Epithelial cell of umbilical artery (primary cell): ENCODE measurements at places on chromosomes 3 and 15. TPM values are rescaled to one million over a fixed set of nuclear protein-coding genes. Genes with fewer than 3 reads are reported as not detected.

The ZMYND10 gene
- total RNA-seq: 0.15 and 0.32 TPM in 2 replicates

The GATM gene
- 0.32 and 1.4 TPM in 2 replicates for total RNA-seq

The IQCF5 gene
- not detected in 2 replicates for total RNA-seq

The MUSTN1 gene
- total RNA-seq: not detected in 2 replicates

The WDR49 gene
- total RNA-seq: 0.15 and 0.32 TPM in 2 replicates

The CLDN18 gene
- total RNA-seq: not detected in 2 replicates

The DPH6 gene
- total RNA-seq: 7.1 and 10.3 TPM in 2 replicates

The TRH gene
- total RNA-seq: not detected in 2 replicates

The ADAMTS17 gene
- 0.15 TPM in 1 of 2 replicates, not detected in the other for total RNA-seq

The PLS1 gene
- total RNA-seq: 3.2 and 4.4 TPM in 2 replicates

The C3orf49 gene
- total RNA-seq: not detected in 2 replicates

The C3orf62 gene
- 0.65 and 1.4 TPM in 2 replicates for total RNA-seq

The WDR93 gene
- total RNA-seq: not detected in 2 replicates

The MAP1A gene
- 0.65 and 1.5 TPM in 2 replicates for total RNA-seq

The MYNN gene
- total RNA-seq: 18.2 and 20.8 TPM in 2 replicates

The FBXO40 gene
- under 0.01 TPM in 1 of 2 replicates, not detected in the other for total RNA-seq

The NRG4 gene
- total RNA-seq: not detected in 2 replicates

The STRA6 gene
- 0.32 and 1.5 TPM in 2 replicates for total RNA-seq

The C15orf62 gene
- under 0.01 and 0.46 TPM in 2 replicates for total RNA-seq

The NRROS gene
- 3.2 and 4.1 TPM in 2 replicates for total RNA-seq

The ST3GAL6 gene
- total RNA-seq: 43.2 and 53.3 TPM in 2 replicates

The XXYLT1 gene
- 33.8 and 43.9 TPM in 2 replicates for total RNA-seq

The PAK6 gene
- total RNA-seq: not detected in 2 replicates

The MUC13 gene
- total RNA-seq: not detected in 2 replicates

The PLA2G4F gene
- total RNA-seq: not detected in 2 replicates

The SLC6A1 gene
- total RNA-seq: not detected in 2 replicates

The RBPMS2 gene
- 0.15 and 0.32 TPM in 2 replicates for total RNA-seq

The SLC6A11 gene
- total RNA-seq: not detected in 2 replicates

The ARNT2 gene
- 0.15 TPM in 1 of 2 replicates, not detected in the other for total RNA-seq

The ITIH1 gene
- total RNA-seq: not detected in 2 replicates
